Stimulated activated CD4-positive, alpha-beta T cell treated with anti-CD3 and anti-CD28 coated beads, Interleukin-12 subunit alpha, Interleukin-12 subunit beta, amount 100 ng/mL, for 4 hours (primary cell): ENCODE measurements at places on chromosomes 7 and 10.

GRCh38 chr7:47191876-47192291, 390.0 kb downstream of the TNS3 start:
- DNase-seq, result no peak

DNA sequence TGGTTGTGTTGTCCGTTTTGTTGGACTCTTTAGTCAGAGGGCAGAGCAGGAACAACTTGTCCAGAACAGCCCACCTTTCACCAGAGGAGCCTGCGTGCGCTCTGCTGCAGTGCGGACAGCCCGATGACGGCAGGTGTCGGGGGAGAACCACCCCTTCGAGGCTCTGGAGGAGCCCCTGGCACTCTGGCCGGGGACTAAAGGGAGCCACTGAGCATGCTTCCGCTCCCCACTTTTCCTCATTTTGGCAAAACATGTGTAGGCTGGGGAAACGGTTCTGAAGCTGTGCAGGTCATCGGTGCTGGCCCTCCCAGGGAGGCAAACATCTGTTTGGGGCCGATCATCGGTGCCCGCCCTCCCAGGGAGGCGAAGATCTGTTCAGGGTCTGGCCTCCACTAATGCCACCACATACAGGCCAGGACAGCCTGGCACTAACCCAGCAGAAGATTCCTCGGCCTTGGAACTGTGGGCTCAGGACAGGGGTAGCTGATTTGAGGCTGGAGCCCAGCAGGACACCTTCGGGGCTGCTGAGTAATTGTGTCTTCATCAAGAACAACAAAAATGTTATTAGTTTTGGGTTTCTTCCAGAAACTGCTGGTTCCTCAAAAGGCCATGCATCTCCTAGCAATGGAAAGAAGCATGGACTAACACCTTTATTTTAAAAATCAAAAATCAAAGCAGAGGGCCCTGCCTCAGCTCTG, 124.4 kb upstream of the TCERG1L start:
- no peak for DNase-seq

DNA sequence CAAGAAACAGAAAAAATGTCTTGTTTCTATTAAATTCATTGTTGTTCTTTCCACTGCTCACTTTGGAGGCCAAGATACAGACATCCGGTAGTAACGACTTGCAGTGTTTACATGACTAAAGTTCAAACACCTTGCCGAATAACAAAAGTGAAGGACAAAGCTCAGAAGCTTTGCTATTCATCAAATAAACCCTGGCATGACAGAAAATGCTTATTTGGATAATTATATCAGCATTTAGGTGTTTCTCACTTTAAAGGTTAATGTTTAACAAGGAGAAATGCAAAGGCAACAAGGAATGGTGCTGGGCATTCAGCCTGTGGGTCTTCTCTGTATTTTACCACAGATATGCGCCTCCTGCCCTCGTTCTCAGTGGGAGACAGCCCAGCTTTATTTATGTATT, 5.4 kb upstream of the PTF1A start:
- DNase-seq, result no peak

GRCh38 chr10:75395066-75395931, 6.3 kb downstream of the ZNF503 start:
- peak; percentile 28 for DNase-seq

- no peak for DNase-seq
These were observed 227.7 kb downstream of the MGMT start for GRCh38 chr10:129694691-129695243.

DNA sequence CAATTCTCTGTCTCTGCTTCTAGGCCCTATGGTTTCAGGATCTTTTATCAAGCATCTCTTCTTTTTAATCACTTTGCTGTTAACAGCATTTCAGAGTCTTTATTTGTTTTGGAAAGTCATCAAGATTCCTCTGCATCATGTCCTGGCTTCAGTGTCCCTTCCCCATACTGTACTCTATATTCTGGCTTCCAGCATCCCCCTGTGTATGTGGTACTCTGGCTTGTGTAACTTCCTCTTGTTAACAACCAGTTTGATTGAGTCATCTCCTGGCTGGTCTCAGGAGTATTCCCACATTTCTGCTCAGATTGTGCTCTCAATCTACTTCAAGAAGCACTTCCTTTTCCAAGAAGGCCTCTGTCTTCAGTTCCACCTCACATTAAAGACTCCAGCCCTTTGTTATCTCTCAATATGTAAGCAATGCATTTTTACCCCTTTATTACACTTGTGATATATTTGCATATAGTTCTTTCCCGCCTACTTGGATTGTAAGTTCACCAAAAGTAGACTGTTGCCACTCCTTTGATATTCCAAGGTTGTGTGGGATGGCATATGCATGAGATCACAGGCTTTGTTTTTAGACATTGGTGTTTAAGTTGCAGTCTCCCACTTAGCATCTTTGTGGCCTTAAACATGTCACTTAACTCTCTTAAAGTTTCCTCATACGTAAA, 15.1 kb upstream of the ATE1 start:
- no peak for DNase-seq

DNA sequence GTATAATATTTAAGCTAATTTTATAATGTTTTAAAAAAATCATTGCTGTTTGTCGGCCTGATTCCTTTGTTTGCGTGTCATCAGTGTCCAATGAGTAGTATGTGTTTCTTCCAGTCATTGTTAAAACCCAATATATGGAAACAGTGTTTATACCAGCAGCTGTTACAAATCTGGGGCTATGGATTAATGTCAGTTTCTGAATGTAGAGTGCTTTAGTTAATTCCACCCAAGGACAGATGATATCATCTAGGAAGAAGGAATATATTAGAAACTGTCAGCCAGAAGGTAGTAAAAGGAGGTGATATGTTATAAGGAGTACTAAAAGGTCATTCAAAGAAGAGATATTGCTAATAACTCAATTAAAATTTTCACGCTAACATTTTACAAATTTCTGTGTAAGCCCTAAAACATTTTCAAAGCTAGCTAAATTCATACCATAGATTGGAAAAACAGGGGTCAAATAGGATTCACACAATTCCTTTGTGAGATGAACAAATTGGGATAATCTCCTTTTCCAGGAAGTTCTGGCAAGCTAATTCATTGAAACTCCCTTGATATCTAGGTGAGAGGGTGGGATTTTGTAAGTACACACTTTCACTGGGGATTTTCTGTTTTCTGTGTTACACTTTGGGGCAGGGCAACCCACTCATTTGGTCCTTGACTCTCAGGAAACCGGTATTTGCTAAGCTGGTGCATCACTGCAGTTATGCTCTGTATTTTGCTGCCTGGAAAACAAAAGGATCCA, 448.8 kb downstream of the LRMDA start:
- DNase-seq, result no peak

- no peak for DNase-seq
These were observed 635.3 kb downstream of the INHBA start for GRCh38 chr7:41067576-41067975.

DNA sequence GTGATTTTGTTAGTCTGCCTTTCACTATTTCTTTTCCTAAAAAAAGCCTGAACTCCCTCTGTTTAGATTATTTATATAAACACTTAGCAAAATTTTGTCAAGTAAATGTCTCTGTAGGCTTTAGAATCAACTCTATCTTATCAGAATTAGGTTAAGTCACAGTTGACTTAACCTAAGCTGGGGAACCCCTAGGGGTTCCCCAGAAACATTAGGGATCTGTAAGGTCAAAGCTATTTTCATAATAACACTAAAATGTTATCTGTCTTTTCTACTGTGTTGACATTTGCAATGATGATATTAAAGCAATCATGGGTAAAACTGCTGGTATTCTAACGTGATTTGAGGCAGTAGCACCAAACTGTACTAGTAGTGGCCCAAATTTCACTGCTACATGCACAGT, 24.3 kb downstream of the DYNC1I1 start:
- no peak for DNase-seq

DNA sequence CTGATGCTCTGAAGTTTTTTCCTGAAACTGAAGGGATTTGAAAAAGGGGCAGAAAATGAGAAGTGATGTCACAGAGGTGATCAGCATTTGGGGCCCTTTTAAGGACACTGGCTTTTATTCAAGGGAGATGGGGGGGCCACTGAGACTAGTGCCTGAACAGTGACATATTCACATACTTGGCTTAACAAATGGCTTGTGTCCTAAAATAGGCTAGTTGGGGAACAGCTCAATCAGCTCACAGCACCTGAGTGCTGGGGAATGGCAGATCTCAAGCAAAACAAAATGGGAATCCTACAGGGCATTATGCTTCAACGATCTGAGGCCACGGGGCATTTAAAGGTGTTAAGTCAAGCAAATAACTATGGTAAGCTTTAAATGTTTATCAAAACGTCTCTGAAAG, 90.1 kb downstream of the UBE2H start:
- no peak for DNase-seq

GRCh38 chr7:17524746-17525145, 226.3 kb downstream of the AHR start:
- no peak for DNase-seq

- no peak for DNase-seq
These were observed 7.1 kb downstream of the KIF5B start for GRCh38 chr10:32049113-32049512.

- DNase-seq, result no peak
These were observed 43.8 kb upstream of the ZNF438 start for GRCh38 chr10:31075434-31075833.

DNA sequence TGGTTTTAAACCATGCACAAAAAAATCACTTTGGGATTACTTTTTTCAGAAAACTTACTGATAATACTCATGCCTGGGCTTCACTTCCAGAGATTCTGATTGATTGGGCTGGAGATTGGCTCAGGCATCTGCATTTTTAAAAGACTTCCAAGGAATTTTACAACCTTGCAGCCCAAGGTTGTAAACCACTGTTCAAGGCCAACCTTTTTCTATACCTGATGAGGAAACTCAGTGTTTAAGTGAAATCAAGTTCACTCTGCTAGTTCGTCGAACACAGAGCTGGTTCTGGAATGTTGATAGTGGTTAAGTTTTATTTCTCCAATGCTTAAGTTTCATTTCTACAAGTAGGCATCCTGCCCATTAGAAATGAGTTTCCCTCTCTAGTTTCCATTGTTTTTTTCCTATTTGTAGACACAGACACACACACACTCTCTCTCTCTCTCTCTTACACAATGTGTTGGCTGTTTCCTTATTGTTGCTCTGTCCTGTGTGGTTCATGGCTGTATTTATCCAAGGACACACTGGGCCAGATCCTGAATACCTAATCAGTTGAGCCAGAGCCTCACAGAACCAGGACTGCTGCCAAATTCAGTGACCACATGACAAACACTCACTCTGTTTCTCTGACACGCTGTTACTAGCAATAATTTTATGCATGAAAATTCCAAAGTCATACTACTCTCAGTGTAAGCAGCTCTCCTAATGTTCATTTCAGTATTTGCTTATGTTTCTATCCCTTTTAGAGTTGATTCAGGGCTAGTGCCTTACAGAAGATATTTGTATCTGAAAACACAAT, 3.7 kb upstream of the IFIT1B start:
- no peak for DNase-seq

DNA sequence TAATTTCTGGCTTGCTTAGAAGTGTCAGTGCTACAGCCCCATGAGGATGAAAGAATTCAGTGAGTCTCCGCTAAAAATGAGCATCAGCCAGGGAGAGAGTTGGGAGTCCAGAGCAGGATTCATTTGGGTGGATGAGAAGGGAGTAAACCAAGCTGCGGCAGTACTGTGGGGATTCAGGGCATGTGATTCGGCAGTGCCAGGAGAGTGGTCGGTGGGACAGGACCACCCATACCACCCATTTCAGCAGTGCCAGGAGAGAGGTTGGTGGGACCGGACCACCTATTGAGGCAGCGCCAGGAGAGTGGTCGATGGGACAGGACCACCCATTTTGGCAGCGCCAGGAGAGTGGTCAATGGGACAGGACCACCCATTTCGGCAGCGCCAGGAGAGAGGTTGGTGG, 144.2 kb downstream of the CELF2 start:
- DNase-seq, result no peak

DNA sequence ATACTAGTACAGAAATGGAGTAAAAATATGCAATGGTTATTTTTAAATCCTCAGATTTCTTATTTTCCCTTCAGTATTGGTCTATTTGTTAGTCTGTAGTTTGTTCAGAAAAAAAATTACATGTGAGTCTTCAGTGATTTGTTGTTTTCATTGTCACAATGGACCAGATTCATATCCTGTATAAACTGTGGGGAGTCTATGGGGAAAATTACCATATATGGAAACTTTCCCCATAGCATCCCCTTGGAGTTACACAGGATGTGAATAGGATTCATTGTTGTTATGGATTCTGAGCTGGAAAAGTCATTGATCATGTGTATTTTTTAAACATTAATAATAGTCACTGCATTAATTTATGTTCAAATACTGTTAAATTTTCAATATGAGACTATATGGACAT, 72.6 kb downstream of the ST7 start:
- DNase-seq, result no peak

GRCh38 chr10:98444314-98445006, 2.3 kb downstream of the HPS1 start:
- no peak for DNase-seq

GRCh38 chr10:95793401-95794045, 37.6 kb downstream of the ENTPD1 start:
- DNase-seq, result no peak

GRCh38 chr7:43647339-43647672, 64.4 kb downstream of the STK17A start:
- DNase-seq, result no peak

GRCh38 chr10:87603196-87603595, 56.5 kb upstream of the PAPSS2 start:
- no peak for DNase-seq

DNA sequence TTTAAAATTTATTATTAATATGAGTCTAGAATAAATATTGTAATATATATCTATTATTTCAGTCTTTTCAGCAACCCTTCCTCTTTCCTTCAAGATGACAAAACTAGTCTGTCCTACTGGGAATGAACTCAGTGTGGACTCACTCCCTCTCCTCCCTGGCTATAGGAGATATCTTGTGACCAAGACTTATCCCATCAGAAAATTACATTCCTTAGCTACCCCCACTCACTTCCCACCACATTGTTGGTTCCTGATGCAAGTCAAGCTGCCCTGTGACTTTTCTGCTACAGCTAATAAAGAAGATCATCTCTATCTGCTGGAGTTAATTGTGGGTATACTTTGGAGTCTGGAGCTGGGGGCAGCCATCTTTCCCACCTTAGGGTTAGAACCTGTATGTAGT, 28.0 kb upstream of the MCU start:
- DNase-seq, result no peak

- no peak for DNase-seq
These were observed 84.9 kb downstream of the NPTX2 start for GRCh38 chr7:98702021-98702420.

- no peak for DNase-seq
These were observed 2.8 kb upstream of the CELF2 start for GRCh38 chr10:11014671-11015445.

- no peak for DNase-seq
These were observed 12.6 kb downstream of the TMEM176B start for GRCh38 chr7:150787321-150788281.

GRCh38 chr10:77877441-77878344, 48.9 kb downstream of the DLG5 start:
- DNase-seq, result no peak

DNA sequence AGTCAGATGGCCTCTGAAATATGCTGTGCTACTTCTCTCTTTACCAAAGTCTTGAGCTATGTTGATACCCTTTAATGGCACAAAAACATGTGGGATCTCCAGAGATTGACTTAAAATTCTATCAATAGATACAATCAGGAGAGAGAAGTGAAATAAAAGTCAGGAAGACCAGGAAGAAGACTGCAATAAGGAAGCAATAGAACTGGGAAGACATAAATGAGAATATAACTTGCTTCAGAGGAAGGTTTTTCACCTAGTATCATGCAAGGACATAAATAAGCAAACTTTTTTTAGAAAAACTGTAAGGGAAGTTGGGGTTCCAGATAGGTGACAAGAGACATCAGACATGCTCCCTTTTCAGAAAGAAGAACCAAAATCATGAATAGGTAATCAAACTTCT, 227.3 kb downstream of the XPNPEP1 start:
- no peak for DNase-seq

GRCh38 chr10:27020243-27020642, 80.1 kb downstream of the ANKRD26 start:
- no peak for DNase-seq
